ENCODE measurements at places on chromosomes 2 and 18. TPM values are rescaled to one million over a fixed set of nuclear protein-coding genes. Genes with fewer than 3 reads are reported as not detected.

DNA sequence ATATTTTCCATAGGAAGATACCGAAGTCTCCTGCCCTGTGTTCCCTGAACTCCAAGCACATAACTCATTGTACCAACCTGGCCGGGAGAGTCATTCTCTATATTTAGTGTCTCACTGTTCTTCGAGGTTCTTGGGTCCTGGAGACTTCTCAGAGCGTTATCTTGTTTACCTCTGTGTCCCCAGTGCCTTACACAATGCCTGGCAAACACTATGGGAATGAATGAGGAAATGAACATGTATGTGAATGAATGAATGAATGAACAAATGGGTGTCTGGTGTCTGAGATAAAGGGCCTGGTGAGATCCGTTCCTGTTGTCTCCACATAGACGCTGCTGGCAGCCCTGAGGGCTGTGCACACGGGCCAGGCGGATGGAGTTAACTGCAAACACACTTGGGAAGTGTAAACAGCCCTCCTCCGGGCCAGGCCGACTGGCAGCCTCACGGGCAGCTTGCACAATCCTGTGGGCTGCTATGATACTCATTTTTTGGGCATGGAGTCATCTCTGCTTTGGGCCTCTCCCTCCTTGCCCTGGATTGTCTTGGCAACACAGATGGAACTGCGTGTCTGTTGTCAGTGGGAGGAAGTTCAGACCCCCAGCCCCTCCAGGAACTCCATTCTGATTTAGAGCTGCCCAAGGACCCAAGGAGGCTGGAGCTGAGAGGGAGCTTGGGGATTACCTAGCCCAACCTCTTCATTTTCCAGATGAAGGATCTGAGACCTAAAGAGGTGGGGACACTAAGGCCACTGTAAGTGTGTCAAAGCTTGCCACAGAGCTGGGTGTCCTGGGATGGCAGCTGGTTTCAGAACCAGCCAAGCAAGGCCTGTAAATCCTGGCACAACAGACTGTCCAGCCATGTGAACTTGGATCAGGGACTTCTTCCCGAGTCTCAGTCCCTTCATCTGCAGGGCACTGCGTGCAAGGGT lies 124.4 kb downstream of the INHBB start:
- DNase-seq = no peak

DNA sequence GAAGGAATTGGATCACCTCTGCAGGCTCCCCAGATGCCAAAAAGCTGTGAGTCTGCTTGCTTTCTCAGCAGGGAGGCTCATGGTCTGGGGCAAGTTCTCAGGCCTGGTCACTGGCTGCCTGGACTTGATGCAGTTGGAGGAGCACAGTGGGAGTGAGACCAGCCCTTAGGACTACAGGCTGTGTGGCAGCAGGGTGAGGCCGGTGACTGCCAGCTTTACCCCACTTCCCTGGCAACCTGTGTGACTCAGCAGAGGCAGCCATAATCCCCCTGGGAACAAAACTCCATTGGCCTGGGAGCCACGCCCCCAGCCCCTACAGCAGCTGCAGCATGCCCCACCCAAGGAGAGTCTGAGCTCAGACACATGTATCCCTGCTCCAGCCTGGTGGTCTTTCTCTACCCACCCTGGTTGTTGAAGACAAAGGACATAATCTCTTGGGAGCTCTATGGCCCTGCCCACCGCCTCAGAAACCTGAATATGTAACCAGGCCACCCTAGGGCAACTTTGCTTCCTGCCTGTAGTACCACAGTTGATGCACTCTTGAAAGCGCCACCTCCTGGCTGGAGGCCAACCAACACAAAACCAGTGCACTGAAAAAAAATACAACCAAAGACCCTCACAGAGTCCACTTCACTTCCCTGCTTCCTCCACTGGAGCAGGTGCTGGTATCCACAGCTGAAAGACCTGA lies 106.8 kb upstream of the SPATS2L start:
- no peak for DNase-seq

GRCh38 chr2:19122220-19122619 lies 236.2 kb downstream of the OSR1 start:
- DNase-seq = no peak

GRCh38 chr2:45669032-45669486 lies 17.6 kb downstream of the PRKCE start:
- no peak for DNase-seq

GRCh38 chr18:61831071-61831470 lies 61.7 kb downstream of the RNF152 start:
- DNase-seq = no peak

DNA sequence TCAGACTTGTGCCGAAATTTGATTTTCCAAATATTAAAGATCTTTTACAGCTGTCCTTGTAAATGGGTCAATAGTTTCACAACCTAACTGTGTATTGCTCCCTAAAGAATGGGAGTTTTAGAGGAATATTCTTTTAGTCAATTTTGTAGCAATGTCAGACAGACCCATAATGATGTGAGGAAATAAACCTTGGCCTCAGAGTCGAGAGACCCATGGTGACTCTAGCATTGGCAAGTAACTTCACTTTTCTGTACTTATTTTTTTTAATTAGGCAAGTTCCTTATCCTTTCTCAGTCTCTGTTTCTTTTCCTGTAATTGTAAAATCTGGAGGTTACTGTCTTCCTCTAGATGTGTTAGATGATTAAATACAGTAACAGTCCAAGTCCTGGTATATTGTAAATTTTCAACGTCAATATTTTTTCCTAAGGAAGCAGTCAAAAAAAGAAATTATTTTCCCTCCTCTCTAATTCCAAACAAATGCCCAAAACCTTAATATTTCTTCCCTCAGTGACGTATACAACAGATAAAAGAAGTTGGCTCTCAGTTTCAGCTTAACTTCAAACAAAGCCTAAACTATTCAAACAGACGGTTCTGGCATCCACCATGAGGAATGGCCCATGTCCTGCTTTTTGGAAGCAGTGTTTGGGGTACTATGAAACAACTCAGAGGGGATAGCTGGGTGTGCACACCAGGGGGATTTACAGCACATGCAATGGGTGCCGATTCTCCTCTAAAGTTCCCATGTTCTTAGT lies 466.7 kb downstream of the TNS1 start:
- no peak for DNase-seq

- no peak for DNase-seq
These were observed 1020.1 kb downstream of the TDRD15 start for GRCh38 chr2:22143840-22144239.

DNA sequence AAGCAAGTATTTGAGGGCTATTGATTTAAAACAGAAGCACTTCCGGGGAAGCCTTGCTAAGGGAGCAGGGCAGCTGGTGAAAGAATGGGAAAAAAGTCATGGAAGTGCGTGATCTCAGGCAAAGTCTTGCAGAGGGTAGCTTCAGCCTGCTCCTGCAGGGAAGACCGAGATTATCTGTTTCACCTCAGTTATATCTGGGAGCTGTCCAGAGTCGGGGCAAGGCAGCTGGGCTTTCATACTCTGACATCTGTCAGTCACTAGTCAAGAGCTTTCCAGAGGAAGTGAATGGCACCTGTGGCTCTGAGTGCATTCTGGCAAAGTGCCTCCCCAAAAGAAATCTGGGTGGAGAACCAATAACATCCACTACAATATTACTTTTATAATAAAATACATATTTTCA lies 8.7 kb downstream of the NXPH2 start:
- DNase-seq = no peak

GRCh38 chr2:132951008-132951714 lies 281.2 kb upstream of the LYPD1 start:
- no peak for DNase-seq

CYP27C1 gene
- 2.2 TPM for total RNA-seq

LRRC30 gene
- not detected for total RNA-seq

FAM237A gene
- not detected for total RNA-seq

Measured in occipital lobe (tissue), 3 donors.